Myocyte (in vitro differentiated cells): ENCODE measurements at places on chromosomes 12 and 14. TPM values are rescaled to one million over a fixed set of nuclear protein-coding genes. Genes with fewer than 3 reads are reported as not detected.

Gene SMCO2
- not detected in 2 replicates for total RNA-seq

Gene HOXC6
- 1.6 and 2.3 TPM in 2 replicates for total RNA-seq

Gene HEBP1
- 3.5 and 5.9 TPM in 2 replicates for total RNA-seq

Gene MNAT1
- total RNA-seq, result 83.7 and 88.6 TPM in 2 replicates

Gene ARHGEF25
- 8.6 and 12.4 TPM in 2 replicates for total RNA-seq

Gene OTX2
- total RNA-seq, result not detected in 2 replicates

Gene FOXN3
- 24.1 and 27.5 TPM in 2 replicates for total RNA-seq

Gene ERBB3
- total RNA-seq, result 178 and 188 TPM in 2 replicates

Gene EP400
- 9.4 and 11.9 TPM in 2 replicates for total RNA-seq

Gene KRT82
- not detected in 2 replicates for total RNA-seq

Gene FAM222A
- total RNA-seq, result 5.7 and 9.1 TPM in 2 replicates

Gene SLC10A1
- total RNA-seq, result not detected in 2 replicates

Gene FOXM1
- total RNA-seq, result 0.94 and 1.3 TPM in 2 replicates

Gene FITM1
- 144 and 180 TPM in 2 replicates for total RNA-seq

Gene SERPINA12
- not detected in 2 replicates for total RNA-seq

Gene CELA1
- total RNA-seq, result not detected in 2 replicates
